T-helper 2 cell (primary cell): ENCODE measurements at places on chromosomes 16 and 17.

DNA sequence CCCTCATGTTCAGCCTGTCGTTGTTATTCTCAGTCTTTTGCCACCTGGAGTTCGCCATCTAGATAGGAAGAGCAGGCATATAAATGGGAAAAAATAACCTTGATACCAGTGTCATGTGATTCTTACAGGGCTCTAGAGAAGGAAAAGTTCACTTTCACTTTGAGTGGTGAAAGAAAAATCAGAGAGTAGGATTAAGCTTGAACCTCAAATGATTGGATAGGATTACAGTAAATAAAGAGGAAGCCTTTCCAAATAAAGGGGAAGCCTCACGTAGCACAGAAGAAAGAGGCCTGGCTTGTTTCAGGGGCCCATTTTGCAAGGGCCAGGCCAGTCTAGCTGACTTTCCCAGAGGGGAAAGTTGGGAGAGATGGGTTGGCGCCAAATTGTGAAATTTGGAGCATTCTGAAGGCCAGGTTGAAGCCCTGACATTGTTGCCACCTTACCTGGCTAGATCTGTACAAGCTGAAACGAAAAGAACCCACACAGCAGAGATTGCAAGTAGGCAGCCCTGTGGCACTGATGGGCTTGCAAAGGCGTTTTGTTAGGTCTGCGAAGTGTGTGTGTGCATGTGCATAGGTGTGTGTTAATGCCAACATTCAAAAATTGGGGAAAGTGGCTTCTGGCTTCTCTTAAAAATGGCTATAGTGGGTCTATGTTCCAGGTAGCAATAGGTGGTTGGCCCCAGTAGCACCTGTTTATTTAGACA, 38.8 kb downstream of the TMC6 start:
- no peak for DNase-seq

DNA sequence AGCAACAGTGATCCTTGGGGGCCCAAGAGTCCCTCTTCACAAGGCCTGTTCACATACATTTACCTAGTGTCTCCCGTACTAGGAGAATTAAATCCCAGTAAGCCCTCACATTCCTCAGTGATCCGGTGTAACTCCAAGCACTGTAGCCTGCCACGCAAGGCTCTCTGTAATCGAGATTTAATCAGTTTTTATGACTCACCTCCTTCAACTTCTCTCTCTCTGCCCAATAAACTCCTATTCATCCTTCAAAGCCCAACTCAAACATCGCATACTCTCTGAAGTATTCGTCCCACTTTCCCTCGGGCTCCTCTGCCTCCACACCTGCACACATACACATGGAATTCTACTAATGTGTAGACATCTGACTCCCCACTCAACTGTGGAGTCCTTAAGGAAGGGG, 141.8 kb downstream of the CMIP start:
- no peak for DNase-seq

DNA sequence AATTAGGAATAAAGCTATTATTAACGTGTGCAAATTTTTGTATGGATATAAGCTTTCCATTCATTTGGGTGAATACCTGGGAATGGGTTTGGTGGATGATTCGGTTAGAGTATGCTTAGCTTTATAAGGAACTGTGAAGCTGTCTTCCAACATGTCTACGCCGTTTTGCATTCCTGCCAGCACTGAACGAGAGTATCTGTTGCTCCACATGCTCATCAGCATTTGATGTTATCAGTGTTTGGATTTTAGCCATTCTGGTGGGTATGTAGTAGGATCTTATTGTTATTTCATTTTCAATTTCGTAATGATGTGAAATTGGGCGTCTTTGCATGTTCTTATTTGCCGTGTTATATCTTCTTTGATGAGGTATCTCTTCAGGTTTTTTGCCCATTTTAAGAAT, 168.0 kb downstream of the RPTOR start:
- DNase-seq, result no peak

- no peak for DNase-seq
Measured at GRCh38 chr17:48756830-48757251, 28.3 kb upstream of the HOXB13 start.

GRCh38 chr17:50396261-50397110, 837 bp downstream of the LRRC59 start:
- no peak for DNase-seq

GRCh38 chr17:42087736-42088705, 10.3 kb downstream of the ZNF385C start:
- DNase-seq, result no peak

GRCh38 chr17:76585649-76586593, at the start of gene ST6GALNAC2:
Gene ST6GALNAC2 (minus strand): TSS chr17:76585860. CDS start chr17:76585808, 52 bp downstream.
- DNase-seq, result no peak

DNA sequence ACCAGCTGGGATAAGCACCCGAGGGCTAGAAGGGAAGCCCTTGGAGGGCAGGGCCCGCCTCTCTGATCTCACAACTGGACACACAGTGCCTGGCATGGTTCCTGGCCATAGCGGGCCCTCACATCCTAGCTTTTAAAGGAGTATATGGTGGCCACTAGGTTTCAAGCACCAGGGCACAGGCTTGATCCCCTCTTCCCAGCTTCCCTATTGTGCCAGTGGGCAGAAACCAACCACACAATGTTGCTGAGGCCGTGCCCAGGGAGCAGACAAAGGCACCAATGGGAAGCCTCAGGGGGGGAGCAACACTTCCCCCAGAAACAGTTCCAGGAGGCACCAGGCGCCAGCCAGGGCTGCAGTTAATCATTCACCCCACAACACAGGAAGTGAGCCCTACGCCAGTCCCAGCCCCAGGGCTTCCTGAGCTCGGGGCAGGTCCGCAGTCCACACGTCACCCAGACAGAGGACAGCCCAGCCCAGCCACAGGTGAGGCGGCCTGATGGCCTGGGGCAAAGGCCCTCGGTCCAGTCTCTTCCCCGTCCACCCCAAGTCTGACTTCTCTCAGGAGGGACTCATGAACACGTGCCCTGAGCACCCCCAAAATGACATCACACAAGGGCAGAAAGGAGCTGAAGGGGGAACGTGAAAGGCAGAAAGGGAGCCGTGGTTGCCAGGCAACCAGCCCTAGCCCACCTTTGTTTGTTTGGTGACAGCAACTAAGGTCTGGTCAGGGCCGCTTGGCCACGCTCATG, 12.8 kb downstream of the SMIM5 start:
- no peak for DNase-seq
